Non-pigmented ciliary epithelial cell (primary cell): ENCODE measurements at places on chromosomes 12 and 14.

GRCh38 chr14:23646648-23647549 is 10.7 kb downstream of the DHRS2 start:
- no peak for DNase-seq

- DNase-seq = no peak
These were observed 58.1 kb downstream of the ETV6 start for GRCh38 chr12:11707535-11707934.

GRCh38 chr12:106090591-106091445 is 47.9 kb downstream of the NUAK1 start:
- DNase-seq = no peak

DNA sequence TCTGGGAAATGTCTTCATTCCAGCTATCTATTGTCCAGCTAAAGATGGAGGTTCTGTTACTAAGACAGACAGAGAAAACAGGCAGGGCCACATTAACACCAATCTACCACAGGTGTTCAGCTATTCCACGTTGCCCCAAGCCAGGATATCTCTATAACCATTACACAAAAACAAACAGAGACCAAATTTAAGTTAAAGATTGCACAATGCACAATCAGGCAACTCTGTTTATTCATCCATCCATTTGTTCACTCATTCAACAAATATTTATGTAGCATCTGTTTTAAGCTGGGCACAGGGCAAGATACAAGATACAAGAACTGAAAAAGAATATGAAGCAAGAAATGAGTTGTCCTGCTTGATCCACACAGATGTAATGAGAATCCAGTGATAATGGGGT is 629.0 kb downstream of the MED13L start:
- no peak for DNase-seq

DNA sequence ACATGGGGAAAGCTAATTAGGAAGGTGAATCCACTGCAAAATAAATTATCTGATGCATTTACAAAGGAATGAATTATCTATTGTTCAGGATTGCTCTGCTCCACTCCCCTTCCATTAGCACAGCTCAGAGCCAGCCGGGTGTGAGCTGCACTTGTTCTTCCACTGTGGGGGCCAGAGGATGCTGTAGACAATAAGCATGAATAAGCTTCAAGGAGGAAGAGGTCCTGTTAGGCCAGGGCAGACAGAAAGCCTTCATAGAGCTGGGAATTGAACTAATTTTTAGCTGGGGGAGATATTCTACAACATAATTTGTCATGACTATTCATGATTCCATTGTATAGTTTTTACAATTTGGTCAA is 137.6 kb upstream of the MAX start:
- no peak for DNase-seq

GRCh38 chr14:61719344-61720293 is 24.3 kb downstream of the HIF1A start:
- DNase-seq = no peak

DNA sequence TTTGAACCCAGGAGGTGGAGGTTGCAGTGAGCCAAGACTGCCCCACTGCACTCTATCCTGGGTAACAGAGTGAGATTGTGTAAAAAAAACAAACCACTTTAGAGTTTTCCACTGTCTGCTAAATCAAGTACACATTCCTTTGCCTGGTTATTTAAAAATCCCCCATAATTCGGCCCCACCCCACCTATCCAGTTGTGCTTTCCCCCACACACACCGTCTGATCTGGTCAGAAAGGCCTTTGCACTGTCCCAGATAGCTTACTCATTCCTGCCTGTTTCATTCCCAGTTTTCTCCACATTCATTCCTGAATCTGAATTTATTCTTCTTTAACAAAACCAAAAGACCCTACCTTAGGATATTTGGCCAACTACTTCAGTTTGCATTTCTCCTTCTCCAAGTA is 29.5 kb downstream of the NINJ2 start:
- no peak for DNase-seq

DNA sequence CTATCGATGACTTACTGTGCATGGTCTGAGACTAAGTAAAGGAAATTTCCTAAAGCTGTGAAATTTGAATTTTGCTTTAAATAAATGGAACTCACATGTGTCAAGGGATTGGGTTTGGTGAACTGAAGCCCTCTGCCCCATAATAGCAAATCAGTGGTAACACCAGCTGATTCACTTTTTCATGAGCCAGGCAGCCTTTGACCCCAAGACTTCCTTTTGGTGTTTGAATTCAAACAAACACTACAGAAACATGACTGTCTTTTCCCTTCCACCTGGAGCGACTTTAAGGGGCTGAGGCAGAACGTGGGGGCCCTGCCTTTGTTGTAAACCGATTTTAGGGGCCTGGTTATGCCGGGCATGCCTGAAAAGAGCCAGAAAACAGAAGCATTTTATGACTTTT is 28.8 kb downstream of the KCTD10 start:
- no peak for DNase-seq

GRCh38 chr12:93578221-93578620 is 5.7 kb downstream of the SOCS2 start:
- DNase-seq = no peak

DNA sequence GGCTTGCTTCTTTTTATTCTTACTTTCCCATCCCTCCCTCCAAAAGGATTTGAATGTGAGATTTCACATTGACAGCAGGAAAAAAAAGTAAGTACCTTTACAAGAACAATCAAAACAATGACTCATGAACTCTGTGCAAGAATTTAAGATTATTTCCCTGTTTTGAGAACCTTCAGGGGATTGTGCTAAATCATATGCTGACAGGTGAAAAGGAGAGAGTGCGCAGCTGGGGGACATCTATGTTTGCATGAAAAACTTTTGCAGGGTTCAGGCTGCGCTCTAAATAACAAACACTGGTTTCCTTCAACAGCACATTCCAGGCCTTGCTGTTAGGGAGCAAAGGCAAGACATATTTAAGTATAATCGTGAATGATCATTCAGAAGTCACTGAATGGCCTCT is 27.3 kb downstream of the RERG start:
- DNase-seq = no peak

GRCh38 chr14:37198273-37198598 is 499 bp downstream of the MIPOL1 start:
- DNase-seq = no peak

- no peak for DNase-seq
These were observed 173.2 kb downstream of the CAND1 start for GRCh38 chr12:67442347-67442841.

DNA sequence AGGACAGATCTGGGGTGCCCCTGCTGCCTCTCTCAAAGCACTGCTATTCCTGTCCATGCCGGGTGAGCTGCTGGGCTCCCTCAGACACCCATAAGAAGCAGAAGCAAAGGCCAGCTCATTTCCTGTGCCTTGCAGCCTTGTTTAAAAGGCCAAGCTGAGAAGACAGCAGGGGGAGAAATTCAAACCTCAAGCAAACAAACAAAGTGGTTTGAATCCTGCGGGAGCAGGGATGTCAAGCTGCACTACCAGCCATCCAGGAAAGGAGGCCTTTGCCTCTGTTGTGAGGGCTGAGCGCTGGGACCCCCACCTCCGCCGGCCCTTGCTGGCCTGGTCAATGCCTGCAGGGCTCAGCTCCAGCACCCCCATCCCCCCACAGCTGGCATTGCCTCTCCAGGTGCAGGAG is 176.5 kb downstream of the PIWIL1 start:
- DNase-seq = no peak

GRCh38 chr12:90017316-90017715 is 308.7 kb upstream of the ATP2B1 start:
- DNase-seq = no peak

DNA sequence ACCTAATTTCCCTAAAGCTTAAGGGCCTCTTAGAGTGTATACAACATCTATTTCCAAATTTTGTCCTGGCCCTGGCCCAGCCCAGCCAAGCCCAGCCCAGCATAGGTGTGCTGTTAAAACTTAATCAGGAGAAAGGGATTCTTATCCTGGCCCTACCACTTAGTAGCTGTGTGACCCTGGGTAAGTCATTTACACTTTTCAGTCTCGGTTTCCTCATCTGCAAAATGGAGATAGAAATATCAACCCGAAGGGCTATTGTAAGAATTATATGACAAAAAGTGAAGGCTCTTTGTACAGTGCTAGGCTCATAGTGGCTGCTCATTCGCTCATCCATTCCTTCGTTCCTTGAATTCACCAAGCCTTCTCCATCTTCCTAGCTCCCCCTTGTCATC is 442 bp downstream of the ERG28 start:
- no peak for DNase-seq

DNA sequence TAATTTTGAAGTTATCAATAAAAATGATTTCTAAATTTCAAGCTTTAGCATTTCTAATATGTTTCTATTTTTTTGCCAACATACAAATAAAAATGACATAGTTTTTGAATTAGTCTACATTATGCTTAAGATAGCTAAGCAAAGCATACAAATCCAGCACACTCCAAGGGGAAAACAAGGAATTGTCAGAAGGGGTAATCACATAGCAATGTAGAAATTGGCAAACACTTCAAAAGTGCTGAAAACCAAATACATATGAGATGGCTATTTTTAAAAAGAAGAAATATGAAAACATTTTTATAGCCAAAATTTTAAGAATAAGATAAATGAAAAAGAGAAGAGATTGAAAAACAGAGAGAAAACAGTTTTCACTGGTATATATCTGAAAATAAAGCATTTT is 308.0 kb downstream of the SLC6A15 start:
- DNase-seq = no peak

DNA sequence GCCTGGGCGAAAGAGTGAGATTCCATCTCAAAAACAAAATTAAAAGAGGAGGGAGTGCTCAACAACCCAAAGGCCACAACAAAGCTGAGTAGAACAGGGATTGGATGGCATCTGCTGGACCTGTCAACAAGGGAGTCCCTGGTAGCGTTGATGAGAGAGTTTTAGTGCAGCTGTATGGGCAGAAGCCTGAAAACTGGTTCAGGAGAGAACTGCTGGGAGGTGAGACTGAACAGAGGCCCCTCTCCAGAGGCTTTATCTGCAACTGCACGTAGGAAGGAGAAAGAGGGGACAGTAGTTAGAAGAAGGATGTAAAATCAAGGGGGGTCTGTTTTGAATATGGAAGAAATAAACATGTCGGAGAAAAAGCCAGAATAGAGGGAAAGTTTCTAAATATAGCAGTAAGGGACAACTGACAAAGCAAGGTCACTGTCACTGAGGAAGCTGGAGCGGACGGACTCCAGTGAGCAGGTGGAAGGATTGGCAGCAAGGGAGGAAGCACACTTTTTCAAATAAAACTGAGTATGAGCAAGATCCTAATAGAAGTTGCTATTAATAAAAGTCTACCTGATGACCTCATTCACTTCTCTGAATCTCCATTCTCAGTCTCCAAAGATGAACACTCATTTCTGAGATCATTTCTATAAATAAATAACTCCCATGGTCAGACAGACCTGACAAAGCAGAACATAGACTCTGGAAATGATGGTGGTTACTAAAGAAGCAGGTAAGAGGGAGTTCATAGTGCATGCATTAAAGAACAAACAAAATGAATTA is 11.8 kb upstream of the ATF1 start:
- no peak for DNase-seq

GRCh38 chr14:77646907-77647306 is 30.5 kb upstream of the SPTLC2 start:
- DNase-seq = no peak

GRCh38 chr12:124713041-124713435 is 145.6 kb upstream of the NCOR2 start:
- no peak for DNase-seq

DNA sequence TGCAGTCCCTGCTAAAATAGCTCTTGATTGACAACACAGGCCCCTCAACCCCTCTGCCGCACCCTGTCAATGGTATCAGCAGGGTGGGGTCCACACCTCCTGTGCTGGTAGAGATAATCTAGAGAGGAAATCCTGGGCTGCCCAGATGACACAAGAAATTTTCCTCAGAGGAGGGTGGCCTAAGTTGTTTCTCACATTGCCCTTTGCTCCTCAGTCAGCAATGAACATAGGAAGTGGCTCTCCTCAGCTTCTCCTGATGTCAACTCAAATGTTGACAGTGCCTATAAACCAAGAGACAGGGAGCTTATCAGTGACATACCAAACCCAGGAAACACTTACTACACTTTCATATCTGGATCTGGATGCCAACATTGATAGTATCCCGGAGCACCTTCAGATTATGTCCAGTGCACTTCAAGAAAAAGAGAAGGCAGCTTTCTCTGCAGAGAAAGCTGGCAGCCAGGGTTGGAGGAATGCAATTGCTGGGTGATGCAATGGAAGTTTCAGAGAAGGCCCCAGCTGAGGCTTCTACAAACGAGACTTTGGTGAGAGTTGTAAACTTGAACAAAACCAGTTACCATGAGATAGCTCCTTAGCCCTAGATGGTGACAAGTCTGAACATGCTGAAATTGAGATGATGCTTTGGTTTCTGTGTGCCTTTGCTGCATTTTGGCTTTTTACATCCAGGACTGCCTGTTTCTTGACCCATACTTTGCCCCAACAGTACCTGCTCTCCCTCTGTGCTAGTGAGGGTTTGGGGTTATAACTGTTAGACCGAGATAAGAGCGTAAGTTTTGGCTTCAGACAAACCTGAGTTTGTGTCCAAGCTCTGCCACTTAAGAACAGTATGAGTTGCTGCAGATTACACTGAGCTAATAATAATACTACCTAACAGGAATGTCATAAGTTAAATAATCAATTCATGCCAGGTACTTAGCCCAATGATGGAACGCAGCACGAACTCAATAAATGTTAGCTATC is 183.5 kb downstream of the NUAK1 start:
- no peak for DNase-seq

- peak; percentile 88 for DNase-seq
These were observed 42.1 kb downstream of the TMTC1 start for GRCh38 chr12:29741342-29742241.

DNA sequence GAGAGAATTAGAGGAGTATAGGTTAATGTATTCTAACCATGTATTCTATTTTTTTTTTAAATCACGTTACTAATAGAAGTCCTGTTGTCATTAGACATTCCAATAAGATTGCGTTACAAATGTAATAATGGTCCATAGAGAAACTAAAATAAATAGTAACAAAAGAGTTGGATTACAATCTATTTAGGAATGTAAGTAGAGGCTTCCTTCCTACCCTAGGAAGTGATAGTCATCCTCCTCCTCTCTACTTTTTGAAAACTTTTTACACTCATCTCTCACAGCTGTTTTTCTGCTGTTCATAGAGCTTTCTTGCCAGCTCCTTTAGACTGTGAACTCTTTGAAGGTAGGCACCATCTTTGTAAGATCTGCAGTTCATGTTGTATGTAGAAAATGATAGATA is 23.6 kb downstream of the TRHDE start:
- DNase-seq = no peak

DNA sequence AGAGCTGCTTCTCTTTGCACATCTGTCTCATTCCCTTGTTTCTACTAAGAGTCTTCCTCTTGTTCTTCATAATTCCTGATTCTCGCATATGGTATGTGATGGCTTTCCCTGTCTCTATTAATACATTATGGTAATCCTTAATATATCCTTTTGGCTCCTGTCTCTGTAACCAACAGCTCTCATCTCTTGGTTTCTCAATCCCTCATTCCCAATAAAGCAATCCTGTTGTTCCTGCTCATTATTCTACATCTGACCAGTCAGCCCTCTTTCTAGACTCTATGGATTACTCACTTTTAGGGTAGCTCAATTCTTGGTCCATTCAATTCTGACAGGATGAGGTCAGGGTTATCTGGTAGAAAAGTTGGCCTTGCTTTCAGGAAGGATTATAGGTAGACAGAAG is 349.9 kb downstream of the LRIG3 start:
- no peak for DNase-seq

- DNase-seq = no peak
These were observed 67.1 kb downstream of the NOC4L start for GRCh38 chr12:132211326-132211725.

- DNase-seq = peak; percentile 91
These were observed 127.2 kb upstream of the MYF6 start for GRCh38 chr12:80580254-80580653.
